Brain microvascular endothelial cell (primary cell): ENCODE measurements at places on chromosomes 3 and 15.

GRCh38 chr15:91231703-91232102 lies 131.6 kb downstream of the SV2B start:
- no peak for DNase-seq

DNA sequence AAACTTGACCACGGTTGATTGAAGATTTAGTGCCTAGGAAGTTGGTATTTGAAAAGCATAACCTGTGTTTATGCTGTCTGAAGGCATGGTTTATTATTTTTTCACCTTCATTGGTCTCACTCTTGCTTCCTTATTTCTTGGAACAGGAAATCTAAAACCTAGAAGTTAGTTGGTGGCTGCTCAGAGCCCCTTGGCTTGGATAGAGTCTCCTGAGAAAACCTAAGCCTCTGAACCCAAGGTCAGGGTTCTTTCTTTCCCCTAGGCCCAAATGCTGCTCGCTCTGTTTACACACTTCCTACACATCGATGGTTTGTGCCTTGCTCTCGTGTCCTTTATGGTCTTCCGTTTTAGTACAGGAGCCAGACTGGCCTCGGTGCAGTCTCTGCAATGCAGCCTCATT lies 82.2 kb downstream of the TRAK1 start:
- DNase-seq: no peak

DNA sequence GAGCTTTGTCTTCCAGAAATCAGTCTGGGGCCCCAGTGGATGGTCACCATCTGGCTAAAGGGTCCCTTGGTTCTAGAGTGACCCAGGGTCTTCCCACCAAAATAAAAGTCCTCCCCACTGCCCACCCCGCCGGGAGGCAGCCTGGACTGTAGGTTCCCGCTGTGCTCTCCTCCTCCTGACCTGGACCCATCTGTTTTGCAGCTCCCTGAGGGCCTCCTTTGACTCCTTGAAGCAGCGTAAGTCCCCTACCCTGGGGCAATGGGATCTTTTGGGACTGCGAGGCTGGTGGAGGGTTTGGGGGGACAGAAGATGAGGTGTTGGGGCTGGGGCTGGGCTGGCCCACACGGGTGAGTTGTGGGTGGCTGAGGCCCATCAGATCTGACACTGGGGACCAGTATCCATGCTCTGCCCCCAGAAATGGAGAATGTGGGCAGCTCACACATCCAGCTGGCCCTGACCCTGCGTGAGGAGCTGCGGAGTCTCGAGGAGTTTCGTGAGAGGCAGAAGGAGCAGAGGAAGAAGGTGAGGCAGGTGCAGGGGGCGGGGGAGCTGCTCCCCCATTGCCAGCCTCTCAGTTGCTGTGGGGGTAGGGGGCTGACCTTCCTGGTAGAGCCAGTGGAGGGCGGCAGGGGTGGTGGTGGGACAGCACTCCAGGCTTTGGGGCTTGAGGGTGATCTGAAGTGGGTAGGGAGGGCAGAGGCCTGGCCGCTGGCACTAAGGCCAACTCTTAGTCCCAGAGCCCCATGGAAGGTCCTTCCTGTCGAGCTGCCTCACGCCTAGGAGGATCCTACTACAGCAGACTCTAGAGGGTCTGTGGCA lies 30.4 kb downstream of the PSTPIP1 start:
- no peak for DNase-seq

DNA sequence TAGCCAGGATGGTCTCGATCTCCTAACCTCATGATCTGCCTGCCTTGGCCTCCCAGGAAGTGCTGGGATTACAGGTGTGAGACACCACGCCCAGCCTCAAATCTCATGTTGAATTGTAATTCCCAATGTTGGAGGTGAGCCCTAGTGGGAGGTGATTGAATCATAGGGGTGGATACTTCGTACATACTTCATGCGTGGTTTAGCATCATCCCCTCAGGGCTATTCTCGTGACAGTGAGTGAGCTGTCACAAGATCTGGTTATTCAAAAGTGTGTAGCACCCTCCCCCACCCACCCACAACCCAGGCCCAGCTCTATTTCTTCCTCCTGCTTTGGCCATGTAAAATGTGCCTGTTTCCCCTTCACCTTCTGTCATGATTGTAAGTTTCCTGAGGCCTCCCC lies 236.9 kb upstream of the IL12A start:
- DNase-seq: no peak

- DNase-seq: peak; percentile 65
Observed at GRCh38 chr15:57320631-57321220, 55.6 kb upstream of the CGNL1 start.

- no peak for DNase-seq
Observed at GRCh38 chr3:126983653-126984390, 907 bp downstream of the PLXNA1 start.

DNA sequence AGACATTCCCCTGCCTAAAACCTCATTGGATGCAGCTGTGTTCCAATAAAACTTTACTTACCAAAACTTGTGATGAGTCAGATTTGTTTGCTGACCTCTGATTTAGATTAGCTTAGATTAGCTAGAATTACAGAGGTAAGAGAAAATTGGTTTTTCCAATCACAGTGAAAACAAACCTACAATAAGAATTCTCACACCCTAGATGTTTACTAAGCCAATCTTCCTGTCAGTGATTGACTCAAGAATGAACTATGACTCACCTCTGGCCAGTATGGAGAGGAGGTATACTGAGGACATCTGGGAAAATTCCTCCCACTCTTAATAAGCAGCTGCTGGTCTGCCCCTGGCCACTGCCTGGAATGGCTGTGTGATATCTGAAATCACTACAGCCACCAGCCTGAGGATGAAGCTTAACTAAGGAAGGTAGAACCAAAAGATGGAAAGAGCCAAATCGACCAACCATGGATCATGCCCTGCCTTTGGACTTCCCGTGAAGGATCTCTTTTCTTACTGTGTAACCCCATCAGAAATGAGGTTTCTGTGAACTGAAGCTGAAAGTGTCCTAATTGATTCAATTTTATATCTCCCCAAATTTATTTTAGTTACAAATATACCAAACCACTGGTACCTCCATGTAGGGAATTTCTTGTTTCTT lies 19.0 kb upstream of the GHSR start:
- DNase-seq: peak; percentile 66

DNA sequence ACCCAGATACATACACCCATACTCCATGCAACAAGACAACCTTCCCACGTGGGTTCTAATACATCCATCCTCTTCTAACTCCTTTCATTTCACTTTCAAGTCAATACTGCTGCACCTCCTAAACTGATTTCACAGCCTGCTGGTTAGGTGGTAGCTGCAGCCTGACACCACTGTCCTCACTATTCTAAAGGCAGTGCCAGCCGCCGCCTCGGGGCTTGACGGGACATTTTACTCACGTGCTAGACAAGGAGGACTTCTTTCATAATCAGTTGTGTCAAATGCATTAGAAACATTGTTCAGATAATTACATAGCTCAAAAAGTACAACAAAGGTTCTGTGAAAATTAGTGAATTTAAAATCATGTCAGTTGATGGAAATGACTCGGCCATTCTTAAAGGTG lies 6.3 kb downstream of the UROC1 start:
- DNase-seq: no peak

- no peak for DNase-seq
Observed at GRCh38 chr3:156776871-156777270, 49.3 kb upstream of the LEKR1 start.

GRCh38 chr15:38238311-38238710 lies 14.3 kb upstream of the SPRED1 start:
- no peak for DNase-seq

DNA sequence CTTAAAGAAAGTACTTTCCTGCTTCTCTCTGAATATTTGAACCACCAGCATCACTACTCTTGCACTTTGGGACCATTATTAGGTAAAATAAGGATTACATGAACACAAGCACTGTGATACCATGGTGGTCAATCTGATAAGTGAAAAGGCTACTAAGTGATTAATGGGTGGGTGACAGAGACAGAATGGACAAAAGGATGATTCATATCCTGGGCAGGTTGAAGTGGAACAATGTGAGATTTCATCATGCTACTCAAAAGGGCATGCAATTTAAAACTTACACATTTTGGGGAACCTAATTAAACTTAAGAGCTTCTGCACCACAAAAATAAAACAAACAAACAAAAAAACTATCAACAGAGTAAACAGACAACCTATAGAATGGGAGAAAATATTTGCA lies 172.0 kb upstream of the CD96 start:
- DNase-seq: no peak

DNA sequence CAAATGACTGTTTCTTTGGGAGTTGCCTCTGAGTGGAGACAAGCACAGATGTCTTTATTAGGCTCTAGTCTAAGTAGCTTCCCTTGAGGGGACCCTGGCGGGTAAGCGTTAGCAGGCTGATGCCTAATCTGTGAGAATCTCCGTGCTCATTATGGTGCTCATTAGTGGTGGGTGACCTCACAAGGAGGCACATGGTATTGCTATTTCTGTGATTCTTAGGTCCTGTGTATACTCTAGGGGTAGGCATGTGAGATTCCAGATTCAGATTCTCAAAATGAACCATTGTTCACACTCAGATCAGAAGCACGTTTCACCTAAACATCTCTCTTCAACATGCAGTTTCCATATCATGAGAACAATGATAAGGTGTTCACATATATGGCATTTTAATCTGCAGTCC lies 809.7 kb downstream of the NR2F2 start:
- no peak for DNase-seq

- no peak for DNase-seq
Observed at GRCh38 chr15:68375716-68376220, 56.2 kb downstream of the ITGA11 start.

- no peak for DNase-seq
Observed at GRCh38 chr15:85709250-85709649, 85.5 kb downstream of the KLHL25 start.

GRCh38 chr3:63151897-63152296 lies 126.2 kb upstream of the SYNPR start:
- DNase-seq: no peak

GRCh38 chr3:169931747-169932520 lies 20.6 kb downstream of the SAMD7 start:
- no peak for DNase-seq

- DNase-seq: no peak
Observed at GRCh38 chr15:27179789-27180188, 208.8 kb downstream of the GABRG3 start.

DNA sequence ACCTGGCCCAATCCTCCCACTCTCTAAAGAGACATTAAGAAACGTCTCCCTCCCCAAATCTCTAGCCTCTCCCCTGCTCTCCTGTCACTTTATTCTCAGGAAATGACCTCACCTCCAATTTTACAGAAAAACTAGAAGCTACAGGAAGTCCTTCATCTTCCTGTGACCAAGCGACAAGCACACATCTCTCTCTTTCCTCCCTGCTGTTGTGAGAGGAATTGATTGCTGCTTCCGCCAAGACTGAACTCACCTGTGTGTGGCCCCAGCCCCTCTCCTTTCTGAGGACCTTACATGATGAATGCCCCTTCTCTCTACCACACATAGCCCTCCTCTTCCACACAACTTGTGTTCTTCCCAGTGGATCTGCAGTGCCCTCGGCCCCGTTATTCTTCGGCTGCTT lies 18.2 kb downstream of the DNAJB8 start:
- DNase-seq: no peak

DNA sequence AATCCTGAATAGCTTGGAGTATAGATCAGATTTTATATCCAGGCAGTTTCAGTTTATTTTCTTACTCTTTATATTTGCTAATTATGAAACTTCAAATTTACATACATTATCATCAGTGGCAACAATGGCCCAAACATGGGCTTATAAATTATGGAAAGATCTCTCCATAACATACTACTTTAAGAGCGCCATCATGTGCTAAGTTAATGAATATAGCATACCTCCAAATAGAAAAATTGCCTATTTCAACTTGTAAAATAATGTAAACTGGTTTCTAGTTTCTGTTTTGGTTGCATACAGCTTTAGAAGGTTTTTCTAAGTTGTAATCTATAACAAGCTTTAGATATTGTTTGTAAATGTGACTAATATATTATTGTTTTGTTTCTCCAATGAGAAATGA lies 531.3 kb upstream of the UBE2E2 start:
- no peak for DNase-seq

- no peak for DNase-seq
Observed at GRCh38 chr3:194257916-194258668, 93.0 kb downstream of the CPN2 start.

- no peak for DNase-seq
Observed at GRCh38 chr3:94070341-94070911, 7.6 kb downstream of the NSUN3 start.

- no peak for DNase-seq
Observed at GRCh38 chr15:98874370-98874769, 133.2 kb downstream of the PGPEP1L start.

DNA sequence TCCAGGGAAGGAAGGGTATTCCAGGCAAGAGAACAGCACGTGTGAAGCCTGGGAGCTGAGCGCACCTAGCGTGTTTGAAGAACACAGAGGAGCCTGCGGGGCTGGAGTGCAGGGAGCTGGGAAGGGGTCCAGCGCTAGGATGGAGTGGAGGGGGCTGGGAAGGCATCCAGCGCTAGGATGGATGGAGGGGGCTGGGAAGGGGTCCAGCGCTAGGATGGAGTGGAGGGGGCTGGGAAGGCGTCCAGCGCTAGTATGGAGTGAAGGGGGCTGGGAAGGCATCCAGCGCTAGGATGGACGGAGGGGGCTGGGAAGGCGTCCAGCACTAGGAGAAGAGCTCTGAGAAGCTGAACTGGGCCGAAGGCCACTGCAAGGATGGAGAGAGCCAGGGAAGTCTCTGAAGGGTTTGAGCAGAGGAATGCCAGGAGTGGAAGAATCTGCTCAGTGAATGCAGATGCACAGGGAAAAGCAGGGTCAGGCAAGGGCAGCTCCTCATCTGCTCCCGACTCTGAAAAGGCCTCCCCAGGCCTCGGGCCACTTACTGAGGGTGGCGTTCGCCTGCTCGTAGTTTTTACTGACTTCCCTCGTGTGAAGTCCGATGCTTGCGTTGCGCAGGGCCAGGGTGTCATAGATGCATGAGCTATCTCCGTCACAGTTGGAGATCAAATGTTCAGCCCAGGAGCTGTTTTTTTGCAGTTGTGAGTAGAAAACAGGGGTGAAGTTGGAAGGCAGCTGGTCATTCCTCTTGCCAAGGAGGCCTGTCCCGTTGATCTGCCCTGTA lies 39.8 kb downstream of the MUC20 start:
- no peak for DNase-seq

GRCh38 chr3:9088441-9089353 lies 125.4 kb upstream of the RAD18 start:
- DNase-seq: no peak

DNA sequence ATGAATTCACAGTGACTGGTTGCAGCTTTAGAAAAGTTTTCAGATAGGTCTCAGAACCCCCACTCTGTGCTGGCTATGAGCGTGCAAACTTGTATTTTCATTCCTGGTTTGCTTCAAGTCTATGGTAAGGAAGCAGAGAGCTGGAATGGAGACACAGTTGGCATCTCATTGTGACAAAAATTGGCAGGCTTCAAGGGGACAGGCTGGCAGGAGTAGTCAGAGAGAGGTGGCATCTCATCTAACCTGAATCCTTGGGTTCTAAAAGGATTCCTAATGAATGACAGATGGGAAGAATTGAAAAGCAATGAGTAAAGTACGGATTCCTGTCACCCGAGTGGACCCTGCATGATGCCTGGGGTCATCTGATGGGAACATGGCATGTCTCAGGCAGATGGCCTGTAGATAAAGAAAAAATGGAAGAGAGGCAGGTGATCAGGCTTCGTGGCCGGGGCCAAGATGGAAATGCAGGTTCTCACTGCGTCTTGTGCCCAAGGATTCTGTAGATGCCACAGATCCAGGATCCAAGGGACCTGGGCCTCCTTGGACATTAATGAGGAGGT lies 89.4 kb upstream of the ABHD17C start:
- no peak for DNase-seq

- no peak for DNase-seq
Observed at GRCh38 chr3:156469456-156469855, 85.5 kb downstream of the SSR3 start.

GRCh38 chr3:8186213-8186612 lies 315.4 kb upstream of the LMCD1 start:
- DNase-seq: no peak
